ENCODE measurements at places on chromosomes 1 and 21.

DNA sequence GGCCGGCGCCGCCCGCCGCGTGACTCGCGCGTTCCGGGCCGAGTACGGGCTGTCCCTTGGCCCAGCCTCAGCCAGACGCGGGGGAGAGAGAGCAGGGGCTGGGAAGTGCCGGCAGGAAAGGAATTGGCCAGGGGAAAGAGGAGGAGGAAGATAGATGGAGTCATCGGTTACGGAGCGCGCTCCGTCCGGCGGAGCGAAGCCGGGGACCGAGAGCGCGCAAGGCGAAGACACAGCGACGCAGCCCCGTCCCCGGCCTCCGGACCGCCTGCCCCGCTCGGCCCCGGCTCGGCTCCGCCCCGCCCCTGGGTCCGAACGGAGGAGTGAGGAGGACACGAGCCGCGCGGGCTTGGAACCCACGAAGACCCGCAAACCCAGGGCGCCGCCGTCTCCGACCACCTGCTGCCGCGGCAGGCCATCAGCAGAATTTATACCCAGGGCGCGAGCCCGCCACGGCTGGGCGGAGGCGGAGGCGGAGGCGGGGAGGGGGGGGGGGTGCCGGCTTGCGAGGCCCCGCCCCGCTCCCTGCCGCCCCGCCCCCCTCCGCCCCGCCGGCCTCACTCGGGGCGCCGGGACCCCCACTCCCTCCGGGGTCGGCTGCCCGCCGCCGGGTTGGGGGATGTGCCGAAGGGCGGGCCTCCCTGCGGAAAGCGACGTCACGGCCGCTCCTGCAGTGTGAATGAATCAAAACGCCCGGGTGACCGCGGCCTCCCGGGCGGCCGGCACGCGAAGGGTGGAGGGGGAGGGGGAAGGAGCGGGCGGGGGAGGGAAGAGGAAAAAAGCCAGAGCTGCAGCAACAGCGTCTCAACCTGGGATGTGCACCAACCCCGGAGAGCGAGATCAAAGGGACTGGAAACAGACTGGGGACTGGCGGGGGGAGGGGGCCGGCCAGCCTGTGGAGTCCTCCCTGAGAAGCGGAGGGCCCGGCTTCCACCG lies at the start of gene LHX4:
LHX4 (plus strand) TSS at position 782 of the 933 bp plus-strand sequence. CDS start 266 bp downstream, outside the sequence.
- DNase-seq, result peak; percentile 51

DNA sequence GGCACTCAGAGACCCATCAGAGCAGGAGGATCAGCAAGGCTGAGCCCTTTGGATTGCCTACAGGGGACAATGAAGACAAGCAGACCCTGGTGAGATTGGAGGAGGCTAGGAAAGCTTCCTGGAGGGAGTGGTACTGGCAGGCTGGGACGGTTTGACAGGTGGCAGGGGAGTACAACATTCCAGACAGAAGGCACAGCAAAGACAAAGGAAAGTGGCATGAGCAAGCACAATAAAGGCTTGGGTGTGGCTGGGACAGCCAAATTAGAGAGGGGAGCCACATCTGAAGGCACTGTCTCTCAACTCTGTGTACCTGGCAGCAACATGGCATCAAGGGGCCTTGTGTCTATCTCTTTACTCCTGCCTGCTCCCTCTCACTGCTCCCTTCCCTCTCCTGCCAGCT lies 38.2 kb downstream of the DMAP1 start:
- no peak for DNase-seq

DNA sequence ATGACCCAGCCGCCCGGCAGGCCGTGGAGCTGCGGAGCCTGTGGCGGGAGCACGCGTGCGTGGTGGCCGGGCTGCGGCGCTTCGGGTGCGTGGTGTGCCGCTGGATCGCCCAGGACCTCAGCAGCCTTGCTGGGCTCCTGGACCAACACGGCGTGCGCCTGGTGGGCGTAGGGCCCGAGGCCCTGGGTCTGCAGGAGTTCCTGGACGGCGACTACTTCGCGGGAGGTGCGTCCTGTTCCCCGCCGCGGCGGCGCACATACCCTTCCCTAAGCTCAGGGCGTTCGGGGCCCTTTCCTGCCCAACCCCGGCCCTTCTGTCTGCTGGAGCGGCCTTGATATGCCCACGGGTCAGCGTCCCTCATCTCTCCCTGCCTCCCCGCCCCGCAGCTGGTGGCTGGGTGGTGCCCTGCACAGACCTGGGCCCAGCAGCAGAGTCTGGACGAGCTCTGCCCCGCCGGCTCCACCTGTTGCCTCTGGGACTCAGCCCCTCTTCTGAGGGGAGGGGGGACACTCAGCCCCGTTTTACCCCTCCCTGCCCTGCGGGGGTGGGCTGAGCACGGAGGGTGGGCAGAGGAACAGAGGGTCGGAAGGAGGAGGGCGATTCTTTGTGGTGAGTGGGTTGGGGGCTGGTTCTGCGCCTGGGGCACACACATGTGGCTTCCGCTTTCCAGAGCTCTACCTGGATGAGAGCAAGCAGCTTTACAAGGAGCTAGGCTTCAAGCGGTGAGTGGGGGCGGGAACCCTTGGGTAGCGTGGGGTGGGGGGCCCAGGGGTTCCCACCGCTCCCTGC lies 688 bp downstream of the PRXL2B start:
- no peak for DNase-seq

DNA sequence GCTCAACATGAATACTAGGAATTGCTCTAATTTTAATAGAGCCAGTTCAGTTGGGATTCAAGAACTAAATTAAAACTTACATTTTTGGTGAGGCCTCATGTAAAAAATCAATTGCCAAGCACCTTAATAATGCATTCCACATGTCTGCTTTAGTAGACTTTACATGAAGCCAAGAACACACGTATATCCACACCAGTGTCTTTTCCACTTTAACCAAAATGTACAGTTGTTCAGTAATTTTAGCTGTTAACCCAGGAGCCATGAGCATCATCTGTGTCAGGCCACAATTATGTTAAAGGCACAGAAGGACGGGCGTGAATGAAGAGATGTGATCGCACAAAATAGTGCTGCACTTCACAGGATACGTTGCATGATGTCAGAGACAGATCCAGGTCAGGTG lies 136.7 kb downstream of the TLR5 start:
- no peak for DNase-seq

- no peak for DNase-seq
Observed at GRCh38 chr1:112855152-112855828, 100.7 kb downstream of the SLC16A1 start.

DNA sequence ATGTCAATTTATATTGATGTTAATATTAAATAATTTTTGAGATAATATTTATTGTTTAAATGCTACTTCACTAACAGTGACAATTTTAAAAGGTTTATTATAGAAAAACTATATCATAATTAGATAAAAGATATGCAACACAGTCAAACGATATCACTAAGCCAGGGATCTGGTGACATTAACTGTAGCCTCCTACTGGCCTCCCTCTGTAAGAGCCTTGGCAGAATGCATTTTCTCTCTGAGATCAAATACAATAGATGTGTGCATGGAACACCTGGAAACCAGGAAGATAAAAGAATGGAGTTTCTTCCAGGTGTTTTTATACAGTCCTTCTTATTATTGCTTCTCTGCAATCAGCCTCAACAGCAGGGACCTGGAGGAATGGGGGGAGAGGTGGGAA lies 1762.1 kb downstream of the BRINP3 start:
- no peak for DNase-seq

GRCh38 chr1:247574236-247574635 lies 13.9 kb upstream of the OR2G2 start:
- no peak for DNase-seq

GRCh38 chr1:4602462-4603294 lies 51.7 kb upstream of the AJAP1 start:
- no peak for DNase-seq

DNA sequence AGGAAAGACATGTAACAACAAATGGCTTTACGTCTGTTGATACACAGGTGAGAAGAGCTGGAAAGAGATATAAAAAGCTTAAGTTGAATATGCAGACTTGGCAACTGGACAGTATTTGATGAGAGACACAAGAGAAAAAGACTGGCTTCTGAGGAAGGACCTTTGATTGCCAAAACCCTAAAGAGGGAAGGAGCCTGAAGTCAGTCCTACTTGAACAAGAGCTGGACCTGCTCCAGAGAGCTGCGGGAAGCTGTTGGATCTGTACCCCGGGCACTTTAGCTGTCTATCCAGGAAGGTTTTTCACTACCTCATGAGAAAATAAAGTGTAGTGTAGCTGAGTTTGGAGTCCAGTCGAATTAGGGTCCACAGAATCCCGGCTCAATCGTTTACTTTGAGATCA lies 25.3 kb upstream of the LRRC8B start:
- DNase-seq, result no peak

DNA sequence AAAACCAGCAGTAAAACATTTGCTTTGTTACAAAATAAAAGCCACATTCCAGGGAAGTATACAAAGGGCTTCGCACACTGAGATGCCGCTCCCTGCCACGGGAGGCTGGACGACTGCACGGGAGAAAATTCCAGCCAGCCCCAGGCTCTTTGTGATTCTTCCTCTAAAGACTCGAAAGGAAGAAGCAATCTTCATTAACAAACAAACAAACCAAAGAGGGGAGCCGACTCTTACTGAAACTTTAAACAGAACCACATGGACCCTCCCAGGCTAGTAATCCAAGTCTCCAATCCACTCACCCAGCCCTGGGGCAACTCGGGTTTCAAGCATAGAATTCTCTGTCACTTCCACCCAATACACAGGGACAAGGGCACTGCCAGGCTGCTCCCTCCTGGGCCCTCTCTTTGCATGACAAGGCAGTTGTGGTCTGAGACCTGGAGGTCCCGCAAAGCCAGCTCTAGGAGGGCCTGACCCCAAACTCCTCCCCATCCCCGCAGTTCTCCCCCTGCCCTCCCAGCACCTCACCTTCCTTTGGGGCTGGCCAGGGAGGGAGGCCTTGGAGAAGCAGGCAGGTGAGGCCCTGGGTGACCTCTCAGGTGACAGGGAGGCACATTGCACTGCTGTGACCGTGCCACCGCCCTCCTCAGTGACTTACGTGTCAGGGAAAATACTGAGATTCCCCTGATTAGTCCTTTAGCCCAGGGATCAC lies 26.6 kb upstream of the COL18A1 start:
- no peak for DNase-seq

DNA sequence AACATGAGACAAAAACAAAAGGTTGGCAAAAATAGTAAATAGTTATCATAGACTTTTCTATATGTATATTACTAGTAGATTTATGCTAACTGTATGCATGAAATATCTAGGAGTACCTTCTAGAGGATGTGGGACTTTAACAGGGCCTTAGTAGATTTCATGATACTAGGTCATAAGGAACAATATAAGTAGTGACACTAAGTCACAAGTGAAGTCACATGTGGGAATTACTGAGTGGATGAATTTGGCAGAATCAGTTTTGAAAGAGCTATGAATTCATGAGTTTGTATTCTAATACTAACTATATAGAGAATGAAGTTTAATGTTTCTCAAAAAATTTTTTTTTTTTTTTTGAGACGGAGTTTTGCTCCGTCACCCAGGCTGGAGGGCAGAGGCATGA lies 53.1 kb upstream of the GPR25 start:
- DNase-seq, result no peak

DNA sequence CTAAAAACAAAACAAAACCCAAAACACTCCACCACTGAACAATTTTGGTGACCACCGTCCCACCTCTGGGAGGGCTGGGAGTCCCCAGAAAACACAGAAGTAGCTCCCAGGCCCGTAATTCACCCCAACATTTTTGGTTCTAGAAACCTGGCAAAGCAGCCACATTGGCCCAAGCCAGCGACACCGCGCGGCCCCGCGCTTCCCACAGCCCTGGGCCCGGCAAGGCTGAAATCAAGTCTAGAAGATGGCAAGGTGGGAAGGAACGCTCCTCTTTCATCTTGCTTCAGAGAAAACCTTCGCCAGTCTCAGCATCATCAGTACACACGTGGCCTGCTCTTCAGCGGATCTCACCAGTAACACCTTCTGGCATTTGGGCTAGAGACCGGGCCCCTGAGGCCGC lies 35.9 kb upstream of the NID1 start:
- no peak for DNase-seq

DNA sequence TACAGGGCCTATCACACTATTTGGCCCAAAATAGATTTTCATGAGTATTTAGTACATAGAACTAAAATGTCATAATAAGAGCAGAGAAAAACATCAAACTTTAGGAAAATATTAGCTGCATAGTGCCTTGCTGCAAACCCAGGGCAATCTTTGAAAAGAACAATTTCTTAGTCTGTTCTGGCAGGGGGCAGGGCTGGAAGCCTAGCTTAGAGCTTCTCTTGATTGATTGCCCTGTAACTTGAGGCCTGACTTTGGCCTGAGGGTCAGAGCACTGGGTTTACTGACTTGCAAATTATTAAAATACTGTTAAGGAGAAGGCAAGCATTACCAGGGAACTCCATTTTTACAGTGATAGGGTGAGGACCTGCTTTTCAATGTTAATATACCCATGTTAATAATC lies 115.8 kb upstream of the SPAG17 start:
- no peak for DNase-seq

GRCh38 chr1:19309123-19309813 lies 2.7 kb downstream of the AKR7A2 start:
- DNase-seq, result no peak

- DNase-seq, result no peak
Observed at GRCh38 chr21:15964236-15964855, 234.6 kb downstream of the USP25 start.

DNA sequence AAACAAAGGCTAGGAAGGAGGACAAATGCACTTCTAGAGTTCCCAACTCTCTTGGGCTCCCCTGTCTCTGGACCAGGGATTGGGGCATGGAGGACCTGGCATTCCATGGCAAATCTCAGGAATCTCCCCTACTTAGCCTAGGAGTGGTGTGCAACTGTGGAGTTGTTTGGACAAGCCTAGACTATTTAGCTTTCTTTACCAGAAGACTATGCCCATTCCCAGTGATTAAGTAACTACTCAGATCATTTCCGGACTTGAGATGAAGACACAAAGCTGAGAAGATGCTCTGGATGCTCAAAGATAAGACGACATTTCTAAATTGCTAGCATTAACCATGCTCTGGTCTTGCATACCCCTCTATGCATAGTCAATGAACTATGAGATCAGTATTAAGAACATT lies 13.7 kb upstream of the MARK1 start:
- DNase-seq, result no peak

DNA sequence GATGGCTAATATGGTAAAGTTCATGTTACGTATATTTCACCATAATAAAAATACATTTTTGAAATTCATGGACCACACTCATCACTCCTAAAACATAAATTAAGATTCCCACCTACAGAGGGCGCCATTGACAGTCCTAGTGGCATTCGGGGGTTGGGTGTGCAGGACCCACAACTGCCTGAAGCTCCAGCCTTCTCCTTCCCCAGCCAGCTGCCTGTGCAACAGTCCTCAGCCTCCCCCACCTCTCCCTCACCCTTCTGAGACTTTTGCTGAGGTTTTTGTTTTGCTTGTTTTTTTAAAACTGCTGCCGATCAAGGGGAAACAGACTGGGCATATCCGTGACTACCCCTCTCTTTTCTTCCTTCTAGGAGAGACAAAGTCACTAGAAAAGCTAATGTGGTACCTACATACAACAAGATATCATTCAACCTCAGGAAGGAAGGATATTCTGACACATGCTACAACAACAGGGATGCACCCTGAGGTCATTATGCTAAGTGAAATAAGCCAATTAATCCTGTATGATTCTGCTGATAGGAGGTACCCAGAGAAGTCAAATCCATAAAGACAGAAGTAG lies 9.2 kb upstream of the EVA1C start:
- peak; percentile 67 for DNase-seq

GRCh38 chr1:223175633-223176032 lies 32.6 kb upstream of the TLR5 start:
- no peak for DNase-seq
